RKO (cell line): ENCODE measurements at places on chromosomes 1 and 21.
A peak's percentile ranks its signal among the peaks of the same experiment; 100 is the strongest.

GRCh38 chr1:43418858-43419257 is 29.2 kb downstream of the SZT2 start:
- DNase-seq = no peak

DNA sequence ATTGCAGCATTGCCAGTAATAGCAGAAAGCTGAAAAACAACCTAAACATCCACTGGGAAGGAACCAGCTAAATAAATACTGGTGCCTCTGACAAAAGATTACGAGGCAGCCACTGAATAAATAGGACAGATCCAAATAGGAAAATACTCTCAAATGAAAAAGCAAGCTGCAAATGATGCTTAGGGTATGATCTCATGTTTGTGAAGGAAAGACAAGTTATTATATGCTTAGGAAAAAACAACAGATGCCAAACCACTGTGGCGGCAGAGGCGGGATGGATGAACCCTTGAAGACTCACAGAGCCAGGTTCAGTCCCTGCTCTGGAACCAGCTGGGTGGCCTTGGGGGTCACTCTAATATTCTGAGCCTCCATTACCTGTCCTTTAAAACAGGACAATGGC is 41.6 kb downstream of the MATN1 start:
- no peak for DNase-seq

DNA sequence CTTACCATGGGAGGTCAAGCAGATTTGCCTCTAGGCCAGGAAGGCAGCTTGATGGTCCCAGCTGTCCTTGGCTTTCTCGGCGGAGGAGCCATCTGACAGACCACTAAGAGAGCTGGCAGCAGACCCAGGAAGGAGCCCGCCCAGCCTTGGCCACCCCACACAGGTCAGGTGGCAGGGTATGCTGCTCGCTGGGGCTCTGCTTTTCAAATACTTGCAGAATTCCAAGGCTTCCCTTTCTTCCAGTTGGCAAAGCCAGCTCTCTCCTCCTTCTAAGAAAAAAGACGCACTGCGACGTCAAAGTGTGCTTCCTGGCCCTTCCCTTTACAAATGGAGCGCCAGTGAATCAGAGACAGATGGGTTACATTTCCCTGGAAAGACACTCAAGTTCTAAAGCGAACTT is 229.4 kb downstream of the CACNA1E start:
- no peak for DNase-seq

- DNase-seq = no peak
Measured at GRCh38 chr21:27590271-27590670, 623.4 kb upstream of the ADAMTS5 start.

GRCh38 chr1:45018599-45019230 is 6.7 kb downstream of the UROD start:
- peak; percentile 56 for DNase-seq

- no peak for DNase-seq
Measured at GRCh38 chr1:117260761-117261423, 50.2 kb upstream of the VTCN1 start.

DNA sequence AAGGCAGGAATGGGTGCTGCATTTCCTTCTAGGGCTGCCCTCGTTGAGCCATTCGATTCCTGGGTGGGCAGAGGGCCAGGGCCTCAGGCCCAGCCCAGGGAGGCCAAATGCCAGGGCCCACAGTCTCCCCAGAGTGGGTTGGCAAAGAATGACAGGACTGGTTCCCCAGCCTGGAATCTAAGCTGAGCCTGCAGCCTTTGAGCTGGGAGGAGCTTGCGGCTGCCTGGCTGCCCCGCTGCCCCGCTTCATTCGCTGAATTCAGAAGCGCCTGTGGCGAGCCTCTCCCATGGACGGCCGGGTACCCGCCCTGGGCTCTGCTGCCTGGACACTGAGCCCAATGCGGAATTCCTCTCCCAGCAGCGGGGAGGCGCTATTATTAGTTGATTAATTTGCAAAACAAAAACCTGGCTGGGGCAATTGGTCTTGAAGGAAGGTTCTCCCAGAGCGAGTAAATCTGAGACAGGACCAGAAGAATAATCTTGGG is 32.3 kb upstream of the TARDBP start:
- no peak for DNase-seq

DNA sequence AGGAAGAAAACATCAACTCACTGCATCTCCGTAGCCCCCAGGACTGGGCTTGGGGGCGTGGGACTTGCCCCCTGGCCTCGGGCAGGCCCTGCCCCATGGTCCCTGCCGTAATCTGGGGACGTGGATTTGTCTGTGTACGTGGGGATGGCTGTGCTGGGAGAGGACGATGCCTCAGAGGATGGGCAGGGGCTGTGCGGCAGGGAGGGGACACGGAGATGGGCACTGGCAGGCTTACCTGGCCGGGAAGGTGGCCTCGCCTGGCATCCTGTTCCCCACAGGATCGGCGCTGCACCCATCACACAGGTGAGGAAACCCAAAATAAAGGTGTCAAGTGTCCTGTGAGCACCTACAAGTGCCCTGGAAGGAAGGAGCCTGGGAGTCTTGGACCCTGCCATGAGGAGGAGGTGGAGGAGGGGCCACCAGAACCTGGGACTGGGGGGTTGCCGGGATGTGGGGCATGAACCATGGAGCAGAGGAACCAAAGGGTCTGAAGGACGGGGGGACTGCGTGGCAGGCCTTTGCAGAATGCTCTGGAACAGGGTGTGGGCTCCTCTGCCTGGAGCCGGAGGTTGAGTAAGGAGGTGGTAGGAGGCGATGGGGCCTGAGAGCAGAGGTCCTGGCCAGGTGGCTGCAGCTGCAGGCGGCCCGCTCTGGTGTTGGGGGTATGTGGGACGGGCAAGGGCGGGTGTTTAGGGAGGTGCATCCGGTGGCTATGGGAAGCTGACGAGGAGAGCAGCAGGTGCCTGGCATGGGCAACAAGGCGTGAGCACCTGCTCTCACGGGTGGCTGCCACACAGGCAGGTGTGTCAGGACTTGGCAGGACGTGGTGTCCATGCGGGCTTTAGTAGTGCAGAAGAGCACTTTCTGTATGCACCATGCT is 27.8 kb upstream of the LRRC3 start:
- no peak for DNase-seq

- peak; percentile 21 for DNase-seq
Measured at GRCh38 chr1:182484531-182485257, 34.7 kb downstream of the RGSL1 start.

- DNase-seq = no peak
Measured at GRCh38 chr1:3981746-3982505, 81.9 kb upstream of the C1orf174 start.

DNA sequence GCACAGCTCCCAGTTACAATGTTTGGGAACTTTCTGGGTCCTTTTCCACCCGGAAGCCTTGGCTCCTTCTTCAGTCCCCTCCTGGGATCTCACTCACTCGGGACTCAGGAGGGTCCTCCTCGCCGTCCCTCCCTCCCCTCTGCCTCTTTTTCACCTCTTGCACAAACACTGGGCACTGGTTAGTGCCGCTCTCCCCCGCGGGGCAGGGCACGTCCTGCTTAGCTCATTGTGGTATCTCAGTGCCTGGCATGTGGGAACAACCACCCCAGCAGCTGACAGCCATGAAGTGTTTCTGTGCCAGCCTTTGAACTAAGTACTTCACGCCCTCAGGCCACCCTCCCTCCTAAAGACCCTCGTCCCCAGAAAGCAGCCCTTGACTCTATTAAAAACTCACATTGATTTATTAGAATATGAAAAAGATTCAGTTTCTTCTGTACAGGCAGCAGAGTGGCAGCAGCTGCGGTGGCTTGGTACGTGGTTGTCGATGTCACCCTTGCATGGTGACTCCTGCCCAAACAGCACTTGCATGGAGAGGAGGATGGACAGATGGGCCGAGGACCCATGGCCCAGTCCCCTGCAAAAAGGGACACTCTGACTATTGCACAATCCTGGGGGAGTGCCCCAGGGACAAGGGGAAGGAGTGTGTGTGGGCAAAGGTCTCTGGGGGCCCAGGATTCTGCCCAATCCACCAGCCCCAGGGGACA is 56.3 kb downstream of the SLC9A1 start:
- DNase-seq = no peak

- no peak for DNase-seq
Measured at GRCh38 chr1:226977643-226978431, 37.7 kb downstream of the COQ8A start.

GRCh38 chr1:201145816-201146215 is 8.5 kb downstream of the TMEM9 start:
- no peak for DNase-seq

DNA sequence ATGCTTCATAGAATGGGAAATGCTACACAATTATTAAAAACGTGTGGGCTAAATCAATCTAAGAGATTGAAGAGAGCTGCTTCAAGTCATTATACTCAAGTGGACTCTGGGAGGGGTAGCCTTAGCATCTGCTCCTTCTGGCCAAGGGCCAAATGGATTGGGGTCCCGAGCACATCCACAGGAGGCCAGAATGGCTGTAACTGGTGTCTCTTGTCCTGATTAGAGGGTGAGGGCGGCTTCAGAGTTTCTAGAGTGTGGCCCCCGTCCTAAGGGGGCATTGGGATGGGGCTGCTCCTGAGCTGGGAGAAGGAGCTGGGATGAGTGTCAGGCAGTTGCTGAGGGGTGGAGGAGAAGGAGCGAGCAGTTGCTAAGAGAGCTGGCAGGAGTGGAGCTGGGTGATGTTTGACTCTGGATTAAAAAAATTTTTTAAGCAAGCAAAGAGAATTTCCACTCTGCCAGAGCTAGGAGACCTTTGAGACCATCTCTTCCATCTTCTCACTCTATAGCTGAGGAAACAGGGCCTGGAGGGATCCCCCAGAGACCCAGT is 71.3 kb upstream of the TLR5 start:
- DNase-seq = no peak

- DNase-seq = no peak
Measured at GRCh38 chr1:204221271-204221670, 7.5 kb upstream of the GOLT1A start.

DNA sequence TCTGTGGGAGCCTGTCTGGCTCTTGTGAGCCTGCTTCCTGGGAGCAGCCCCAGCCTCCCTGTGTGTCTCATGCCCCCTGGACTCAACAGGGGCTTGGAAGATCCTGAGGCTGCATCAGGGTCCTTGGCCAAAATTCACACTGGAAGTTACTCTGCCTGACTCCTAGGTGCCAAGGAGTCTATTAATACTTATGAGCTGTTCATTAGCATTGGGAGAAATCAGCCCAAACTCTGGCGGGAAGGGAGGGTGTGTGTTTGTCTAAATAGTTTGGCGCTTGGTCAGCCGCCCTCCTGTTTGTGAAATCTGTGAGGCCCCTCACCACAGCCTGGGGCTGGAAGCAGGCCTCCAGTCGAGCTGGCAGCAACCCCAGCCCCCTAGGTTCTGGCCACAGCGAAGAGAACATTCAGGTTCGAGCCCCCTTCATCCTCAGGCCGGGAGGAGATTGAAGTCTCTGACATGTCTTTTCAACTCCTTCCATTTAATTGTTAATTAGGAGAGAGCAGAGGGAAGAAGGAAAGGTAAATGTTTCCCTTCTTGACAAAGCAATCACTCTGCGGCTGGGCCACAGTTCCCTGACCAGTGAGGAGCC is 82.1 kb upstream of the F3 start:
- DNase-seq = no peak

GRCh38 chr21:25080141-25080540 is 527.1 kb downstream of the MRPL39 start:
- no peak for DNase-seq

DNA sequence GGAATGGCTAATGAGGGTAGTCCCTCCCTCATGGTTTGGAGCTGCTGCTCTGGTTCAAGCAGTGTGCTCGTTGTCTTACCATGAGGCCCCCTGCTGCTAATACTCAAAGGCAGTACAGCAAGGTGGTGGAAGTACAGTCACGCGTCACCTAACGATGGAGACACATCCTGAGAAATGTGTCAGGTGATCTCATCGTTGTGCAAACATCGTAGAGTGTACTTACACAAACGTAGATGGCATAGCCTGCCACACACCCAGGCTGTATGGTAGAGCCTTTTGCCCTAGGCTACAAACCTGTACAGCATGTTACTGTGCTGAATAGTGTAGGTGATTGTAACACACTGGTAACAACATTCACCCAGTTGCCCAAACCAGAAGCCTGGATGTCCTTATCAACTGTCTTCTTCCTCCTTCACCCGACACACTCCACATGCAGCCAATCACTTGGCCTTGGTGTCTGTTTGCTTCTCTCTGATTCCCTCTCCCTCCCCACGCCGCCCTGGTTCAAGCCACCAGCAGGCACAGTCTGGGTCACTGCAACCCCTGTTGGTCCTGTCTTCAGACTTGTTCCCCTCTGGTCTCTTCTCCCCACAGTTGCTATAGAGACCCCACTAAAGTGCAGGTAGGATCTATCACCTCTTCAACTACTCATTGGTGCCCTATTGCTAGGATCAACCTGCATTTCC is 6.0 kb upstream of the KCNA2 start:
- no peak for DNase-seq

GRCh38 chr1:165442053-165442452 is 2.9 kb downstream of the RXRG start:
- DNase-seq = no peak

DNA sequence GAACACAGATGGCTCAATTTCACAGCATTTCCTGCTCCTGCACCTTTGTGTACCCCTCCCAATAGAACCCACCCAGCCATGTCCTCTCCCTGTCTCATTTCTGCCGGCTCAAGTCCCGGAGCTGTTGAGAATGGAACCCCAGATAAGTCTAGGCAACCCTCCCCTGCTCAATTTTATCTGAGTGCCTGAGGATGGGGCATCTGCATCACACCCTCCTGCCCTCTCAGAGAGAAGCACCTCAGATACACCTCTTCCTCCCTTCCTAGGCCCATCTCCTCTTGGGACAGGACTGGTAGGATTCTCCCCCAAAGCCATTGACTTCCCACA is 1.1 kb downstream of the KIF21B start:
- DNase-seq = no peak

DNA sequence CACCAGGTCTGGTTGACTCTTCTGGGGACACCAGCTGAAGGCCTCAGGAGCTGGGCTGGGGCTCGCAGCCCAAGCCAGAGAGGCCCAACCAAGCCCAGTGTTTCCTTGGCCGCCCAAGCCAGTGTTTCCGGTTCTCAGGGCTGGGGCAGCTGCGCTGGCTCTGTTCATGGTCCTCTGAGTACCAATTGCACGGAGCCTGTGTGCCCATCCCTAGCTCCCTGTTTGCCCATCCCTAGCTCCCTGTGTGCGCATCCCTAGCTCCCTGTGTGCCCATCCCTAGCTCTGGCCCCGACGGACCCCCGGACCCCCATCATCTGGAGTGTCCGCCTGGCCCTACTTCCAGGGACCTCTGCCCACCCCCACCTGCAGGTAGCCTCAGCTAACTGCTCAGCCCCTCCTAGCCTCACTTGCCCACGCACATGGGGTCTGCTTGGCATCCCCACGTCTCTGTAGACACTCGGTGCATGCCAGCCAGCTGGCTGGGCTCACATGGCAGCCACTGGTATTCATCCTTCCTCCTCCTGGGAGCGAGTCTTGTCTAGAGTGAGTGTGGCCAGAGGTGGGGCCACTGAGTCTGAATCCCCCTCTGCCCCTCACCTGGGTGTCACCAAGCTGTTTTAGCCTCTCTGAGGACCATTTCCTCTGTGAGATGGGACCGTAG is 64.0 kb downstream of the WNT9A start:
- no peak for DNase-seq
